ENCODE measurements at places on chromosomes 11 and 22.

DNA sequence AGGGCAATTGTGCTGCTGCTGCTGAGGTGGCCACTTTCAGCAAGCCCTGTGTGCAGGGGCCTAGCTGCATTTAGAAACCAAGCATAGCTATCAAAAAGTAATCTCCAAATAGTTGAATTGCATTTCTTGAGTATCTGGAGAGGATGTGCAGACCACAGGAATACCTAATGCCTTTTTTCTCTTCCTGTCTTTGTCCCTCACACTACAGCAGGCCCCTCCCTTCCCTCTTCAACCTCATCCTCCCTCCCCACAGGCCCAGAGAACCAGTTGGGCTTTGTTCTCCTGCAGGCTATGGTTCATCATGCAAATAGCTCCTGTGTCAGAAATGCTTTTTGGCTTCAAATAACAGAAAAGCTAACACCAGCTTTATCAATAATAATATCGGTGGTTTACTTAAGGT lies 47.7 kb downstream of the DKK3 start:
- DNase-seq = no peak

DNA sequence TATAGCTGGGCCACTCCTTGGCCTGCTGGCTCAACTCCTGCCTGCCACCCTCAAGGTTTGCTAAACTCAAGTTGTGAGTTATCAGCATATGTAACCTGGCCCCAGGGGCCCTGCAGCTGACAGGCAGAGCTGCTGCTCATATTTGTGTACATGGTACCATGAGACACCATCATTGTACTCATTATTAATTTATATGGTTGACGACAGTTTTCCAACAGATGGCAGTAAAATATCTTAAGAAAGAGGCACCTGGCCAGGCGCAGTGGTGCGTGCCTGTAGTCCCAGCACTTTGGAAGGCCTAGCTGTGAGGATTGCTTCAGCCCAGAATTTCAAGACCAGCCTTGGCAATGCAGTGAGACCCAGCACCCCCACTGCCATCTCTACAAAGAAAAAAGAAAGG lies 11.4 kb upstream of the DENND5A start:
- peak; percentile 35 for DNase-seq

GRCh38 chr11:107706531-107706930 lies 5.3 kb downstream of the SLN start:
- peak; percentile 17 for DNase-seq

DNA sequence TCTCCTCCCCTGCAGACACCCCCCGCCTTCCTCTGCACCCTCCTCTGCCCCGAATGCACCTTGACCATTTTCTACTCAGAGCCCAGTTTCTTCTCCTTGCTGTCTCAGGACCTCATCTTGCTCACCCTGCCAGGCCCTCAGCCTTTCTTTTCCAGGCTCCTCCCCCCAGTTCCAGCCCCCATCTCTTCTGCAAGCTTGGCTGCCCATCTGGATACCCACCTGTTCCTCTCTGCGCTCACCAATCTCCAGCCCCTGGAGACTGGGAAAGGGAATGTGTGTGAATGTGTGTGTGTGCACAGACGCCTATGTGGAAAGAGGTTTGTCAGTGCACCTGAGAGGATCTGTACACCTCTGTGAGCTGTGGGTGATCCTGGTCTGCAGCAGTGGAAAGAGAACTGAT lies 36.4 kb downstream of the SLC22A12 start:
- peak; percentile 44 for DNase-seq

DNA sequence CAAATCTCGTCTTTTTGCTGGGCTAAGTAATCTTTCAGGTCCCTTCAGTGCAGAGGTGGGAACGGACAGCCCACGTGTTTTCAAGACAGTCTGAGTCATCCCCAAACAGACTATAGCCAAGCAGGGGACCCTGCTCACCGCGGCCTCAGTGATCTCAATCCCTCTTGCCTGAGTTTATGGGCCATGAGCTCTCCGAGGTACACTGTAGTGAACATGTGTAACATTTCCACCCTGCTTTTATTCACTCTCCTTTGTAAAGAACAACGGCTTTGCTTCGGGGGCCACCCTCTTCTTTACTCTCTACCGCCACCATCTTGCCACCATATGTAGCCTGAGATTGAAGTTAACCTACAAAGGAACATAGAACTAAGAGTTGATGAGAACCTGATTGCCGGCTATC lies 11.5 kb upstream of the KCTD14 start:
- no peak for DNase-seq

- DNase-seq = peak; percentile 57
Observed at GRCh38 chr11:111422494-111423249, 43.6 kb upstream of the POU2AF1 start.

DNA sequence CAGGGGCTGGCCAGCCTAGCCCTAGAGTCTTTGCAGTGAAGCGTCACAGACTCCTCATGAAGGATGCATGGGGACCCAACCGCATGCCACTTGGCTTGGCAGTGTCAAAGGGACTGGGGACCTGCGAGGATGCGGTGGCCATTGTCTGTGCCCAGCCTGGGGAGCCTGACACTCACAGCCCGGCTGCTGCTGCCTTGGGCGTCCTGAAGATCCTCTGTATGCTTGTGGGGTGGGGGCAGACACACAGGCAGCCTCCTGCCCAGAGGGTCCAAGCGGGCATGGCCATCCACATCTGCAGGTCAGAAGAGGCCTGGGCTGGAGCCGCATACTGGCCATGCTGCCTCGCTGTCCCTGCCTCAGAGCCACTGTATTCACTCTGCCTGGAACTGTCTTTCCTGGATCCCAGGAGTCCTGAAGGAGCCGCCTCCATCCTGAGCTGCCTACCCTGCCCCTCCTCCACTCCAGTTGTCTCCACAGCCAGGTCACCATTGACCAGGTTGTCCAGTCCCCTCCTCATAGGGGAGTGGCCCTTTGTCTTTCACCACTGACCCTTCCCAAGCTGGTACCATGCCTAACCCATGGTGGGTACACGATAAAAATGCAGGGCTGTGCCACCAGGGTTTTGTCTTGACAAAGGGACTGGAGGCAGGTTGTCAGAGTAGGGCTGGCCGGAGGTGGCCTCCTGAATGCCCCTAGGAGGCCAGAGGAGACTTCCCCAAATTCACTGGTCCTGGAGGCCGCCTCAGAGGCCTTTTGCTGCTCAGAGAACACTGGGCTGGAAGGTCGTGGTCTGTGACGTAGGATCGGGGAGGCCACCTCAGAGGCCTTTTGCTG lies 107.0 kb downstream of the KCNQ1OT1 start:
- DNase-seq = no peak

- DNase-seq = no peak
Observed at GRCh38 chr11:103995896-103996295, 40.5 kb upstream of the DDI1 start.

- no peak for DNase-seq
Observed at GRCh38 chr11:75574698-75575602, 12.9 kb downstream of the SERPINH1 start.

GRCh38 chr11:59106363-59107336 lies at the start of gene FAM111B:
Gene FAM111B, plus strand, starts transcription at chr11:59107237. Its CDS starts 2,389 bp downstream, at chr11:59109626.
- DNase-seq = peak; percentile 96

- DNase-seq = no peak
Observed at GRCh38 chr11:97445561-97445960, 1055.7 kb downstream of the JRKL start.

GRCh38 chr11:65207918-65208784 lies 26.4 kb downstream of the CAPN1 start:
- DNase-seq = no peak

GRCh38 chr11:43515090-43515489 lies 156.4 kb downstream of the TTC17 start:
- peak; percentile 51 for DNase-seq

- peak; percentile 90 for DNase-seq
Observed at GRCh38 chr11:2778630-2779498, 79.1 kb upstream of the KCNQ1OT1 start.

DNA sequence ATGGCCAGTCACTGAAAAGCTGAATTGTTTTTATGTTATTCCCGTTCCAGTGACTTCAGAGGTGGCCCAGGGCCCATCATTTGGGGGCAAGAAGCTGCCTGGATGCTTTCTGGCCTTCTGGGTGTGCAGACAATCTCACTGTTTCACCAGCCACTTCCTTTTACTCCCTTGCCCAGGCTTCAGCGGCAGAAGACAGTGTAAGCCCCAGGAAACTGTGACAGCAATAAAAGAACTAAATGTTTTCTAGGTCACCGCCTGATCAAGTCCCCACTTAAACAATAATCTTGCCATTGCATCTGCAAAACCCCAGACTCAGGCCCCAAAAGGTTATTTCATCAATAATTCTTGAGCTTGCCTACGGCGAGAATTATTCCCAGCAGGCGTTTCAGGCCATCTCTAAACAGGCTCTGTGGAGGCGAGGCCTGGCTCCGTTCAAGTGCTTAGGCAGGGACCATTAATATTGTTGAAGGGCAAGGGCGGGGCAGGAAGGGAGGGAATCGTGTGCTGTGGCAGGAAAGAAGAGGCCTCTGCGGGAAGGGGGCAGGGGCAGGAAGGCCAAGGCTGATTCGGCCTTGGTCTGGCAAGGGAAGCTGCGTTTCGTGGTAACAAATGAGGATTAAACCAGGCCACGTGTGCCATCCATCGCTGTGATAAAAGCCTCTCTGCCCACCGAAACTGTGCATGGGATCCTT lies 252.3 kb downstream of the KIRREL3 start:
- peak; percentile 76 for DNase-seq

DNA sequence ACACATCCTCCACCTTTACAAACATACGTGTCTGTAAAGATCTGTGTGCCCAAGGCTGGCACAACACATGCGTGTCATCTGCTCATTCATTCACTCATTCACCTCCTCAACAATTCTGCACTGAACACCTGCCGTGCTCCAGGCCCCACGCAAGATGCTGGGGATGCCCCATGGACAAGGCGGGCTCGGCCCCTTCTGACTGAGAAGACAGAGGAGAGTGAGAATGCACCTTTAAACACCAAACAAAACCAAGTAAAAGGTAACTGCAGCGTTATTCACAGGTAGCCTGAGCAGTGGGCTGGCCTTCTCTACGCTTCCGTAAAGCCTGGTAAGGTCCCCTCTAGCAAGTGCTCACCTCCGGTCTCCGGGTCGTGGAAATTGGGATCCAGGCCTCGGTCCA lies 142.8 kb downstream of the SHANK2 start:
- no peak for DNase-seq

DNA sequence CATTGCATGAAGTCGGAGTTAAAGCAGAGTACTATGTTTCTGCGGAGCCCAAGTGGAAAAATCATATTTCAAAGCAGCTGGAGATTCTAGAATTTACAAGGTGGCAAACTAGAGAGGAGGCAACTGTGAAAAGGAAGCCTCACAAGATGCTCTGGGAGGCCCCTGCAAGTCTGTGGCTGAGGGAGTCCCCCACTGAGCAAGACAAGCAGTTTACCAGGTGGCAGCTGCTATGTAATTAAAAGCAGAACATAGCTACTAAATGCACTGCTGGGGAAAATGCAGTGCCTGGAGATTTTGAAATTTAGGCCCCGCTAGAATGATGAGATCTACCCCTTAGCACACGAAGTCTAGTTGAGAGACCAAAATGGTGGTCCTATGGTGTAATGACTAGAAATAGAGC lies 728.0 kb downstream of the OPCML start:
- no peak for DNase-seq

GRCh38 chr11:44176546-44177213 lies 81.2 kb downstream of the EXT2 start:
- no peak for DNase-seq

DNA sequence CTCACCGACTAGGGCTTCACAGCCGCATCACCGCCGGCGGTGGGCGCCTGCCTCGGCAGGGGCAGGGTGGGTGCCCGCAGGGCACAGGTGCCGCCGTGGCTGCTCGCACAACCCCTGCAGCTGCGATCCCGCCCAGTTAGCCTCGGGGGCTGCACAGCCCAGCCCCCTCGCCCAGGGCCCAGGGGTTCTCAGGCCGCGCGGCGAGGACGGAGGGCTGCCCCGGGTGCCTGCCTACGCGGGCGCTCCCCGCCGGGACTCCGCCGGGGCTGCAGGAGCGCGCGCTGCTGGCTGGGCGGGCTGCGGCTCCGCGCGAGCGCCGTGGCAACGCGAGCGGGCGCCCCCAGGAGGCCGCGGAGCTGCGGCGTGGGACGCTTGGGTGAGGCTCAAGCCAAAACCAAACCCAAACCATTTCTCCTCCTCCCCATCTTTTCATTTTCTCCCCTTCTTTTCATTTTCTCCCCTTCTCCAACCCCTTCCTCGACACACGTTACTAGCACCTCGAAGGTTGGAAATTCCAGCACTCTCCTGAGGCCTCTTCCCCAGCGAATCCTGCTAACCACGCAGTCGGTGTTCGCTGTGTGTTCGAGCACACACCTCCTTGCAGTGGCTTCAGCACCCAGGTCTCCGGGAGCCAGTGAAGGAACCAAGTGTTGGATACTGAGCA lies at the start of gene MICAL3:
Gene MICAL3, minus strand, starts transcription at position 286 of the 664 bp plus-strand sequence. CDS start 117,749 bp downstream, outside the sequence.
- peak; percentile 85 for DNase-seq

- no peak for DNase-seq
Observed at GRCh38 chr11:103295704-103296103, 186.5 kb downstream of the DYNC2H1 start.

DNA sequence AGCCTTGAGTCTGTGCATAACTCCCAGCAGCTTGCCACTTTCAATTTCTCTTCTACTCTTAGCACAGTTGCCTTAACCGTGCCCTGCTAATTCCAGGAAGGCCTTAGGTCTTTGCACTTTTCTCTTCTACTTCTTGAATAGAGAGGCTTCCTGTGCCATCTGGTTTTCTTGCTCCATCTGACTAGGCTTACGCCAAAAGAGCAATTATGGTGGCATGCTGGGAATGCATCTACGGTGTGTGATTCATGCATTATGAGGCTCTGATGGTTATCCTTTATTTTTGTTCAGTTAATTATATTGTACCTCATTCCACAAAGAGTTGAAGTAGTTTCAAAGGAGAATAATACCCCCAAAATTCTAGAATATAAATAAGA lies 29.4 kb downstream of the SIK2 start:
- DNase-seq = peak; percentile 41

DNA sequence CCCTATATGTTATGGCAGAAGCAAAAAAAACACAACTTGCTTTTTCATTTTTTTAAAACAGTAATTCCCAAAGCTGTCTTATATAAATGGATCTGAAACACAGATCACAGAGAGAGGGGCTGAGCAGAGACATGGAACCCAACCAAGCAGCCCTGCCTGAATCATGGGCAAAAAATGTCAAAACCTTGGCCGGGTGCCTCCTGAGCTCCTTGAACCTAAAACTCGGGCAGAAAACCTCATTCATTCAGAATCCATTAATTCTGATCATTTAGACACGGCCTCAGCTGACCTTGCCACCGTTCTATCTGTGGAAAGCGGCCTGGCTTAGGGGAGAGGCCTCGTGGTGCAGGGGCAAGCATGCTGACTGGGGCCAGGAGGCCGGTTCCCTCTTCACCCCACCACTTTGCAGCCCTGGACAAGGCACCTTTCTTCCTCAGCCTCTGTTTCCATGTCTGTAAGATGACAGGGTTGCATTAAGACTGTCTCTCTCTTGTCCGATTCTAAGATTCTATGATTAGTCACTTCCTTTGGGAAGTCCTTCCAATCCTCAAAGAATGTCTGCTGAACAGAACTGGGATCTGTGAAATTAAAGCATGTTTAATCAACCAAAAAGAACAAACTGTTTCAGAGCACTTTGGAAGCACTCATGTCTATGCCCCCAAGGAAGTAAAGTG lies 26.0 kb downstream of the TENM4 start:
- no peak for DNase-seq
